ENCODE measurements at places on chromosomes 5 and 9. TPM values are rescaled to one million over a fixed set of nuclear protein-coding genes. Genes with fewer than 3 reads are reported as not detected.
A peak's percentile ranks its signal among the peaks of the same experiment; 100 is the strongest.

Gene ENC1
- polyA plus RNA-seq = 21.3 TPM

DNA sequence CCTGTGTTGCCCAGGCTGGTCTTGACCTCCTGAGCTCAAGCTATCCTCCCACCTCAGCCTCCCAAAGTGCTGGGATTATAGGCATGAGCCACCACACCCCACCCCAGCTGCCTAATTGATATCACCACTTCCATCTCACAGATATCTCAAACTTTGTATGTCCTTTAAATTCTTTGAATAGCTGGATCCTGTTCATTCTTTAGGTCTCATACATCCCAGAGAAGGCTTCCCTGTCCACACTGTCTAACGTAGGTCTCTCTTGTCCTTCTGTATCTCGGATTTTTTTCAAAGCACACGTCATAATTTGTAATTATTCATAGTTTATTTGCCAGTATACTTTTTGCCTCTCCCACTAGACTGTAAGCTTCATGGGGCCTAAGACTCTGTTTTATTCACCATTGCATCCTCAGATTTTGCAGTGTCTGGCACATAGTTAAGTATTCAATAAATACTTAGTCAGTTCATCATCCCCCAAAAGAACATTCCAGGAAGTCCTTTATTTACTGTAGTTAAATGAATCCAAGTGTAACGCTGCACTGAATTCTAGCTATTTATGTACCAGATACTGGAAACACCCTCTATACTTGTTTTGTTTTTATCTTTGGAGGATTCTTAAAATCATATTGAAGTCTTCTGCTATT is 10.5 kb downstream of the ARSK start:
- no peak for DNase-seq

- DNase-seq = no peak
Measured at GRCh38 chr9:107853461-107853860, 363.9 kb upstream of the KLF4 start.

Gene C1QTNF3
- 0.26 TPM for polyA plus RNA-seq

Gene CLINT1
- polyA plus RNA-seq = 92.0 TPM

DNA sequence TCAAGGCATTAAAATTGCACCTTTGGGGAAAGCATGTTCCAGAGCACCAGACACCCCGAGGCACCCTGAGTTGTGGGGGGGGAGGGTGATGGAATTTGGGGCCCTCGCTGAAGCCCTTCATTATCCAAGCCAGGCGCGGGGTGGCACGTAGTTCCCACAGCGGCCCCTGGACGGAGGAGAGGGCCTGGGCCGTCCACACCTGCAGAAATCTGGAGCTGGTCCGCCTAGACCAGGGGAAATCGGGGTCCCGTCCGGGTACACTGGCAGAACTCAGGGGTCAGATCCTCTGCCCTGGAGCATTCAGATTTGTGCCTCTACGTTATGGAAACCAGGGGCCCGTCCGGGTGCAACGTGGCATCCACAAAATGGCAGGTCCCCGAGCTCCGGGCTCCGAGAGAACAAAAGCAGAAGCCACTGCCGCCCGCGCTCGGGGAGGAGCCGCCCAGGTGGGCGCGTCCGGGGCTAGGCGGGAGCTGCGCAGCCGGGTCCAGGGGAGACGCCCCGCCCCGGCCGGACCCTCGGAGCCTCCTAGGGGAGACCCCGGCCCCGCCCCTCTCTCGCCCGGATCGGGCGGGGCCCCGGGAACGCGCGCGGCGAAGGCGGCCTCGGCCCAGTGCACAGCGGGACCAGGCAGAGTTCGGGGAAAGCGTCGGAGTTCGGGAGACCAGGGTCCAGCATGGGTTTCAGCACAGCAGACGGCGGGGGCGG is at the start of gene PLEKHG4B:
Gene PLEKHG4B (plus strand): TSS at position 613 of the 708 bp plus-strand sequence. CDS start 64 bp downstream, at position 677.
- DNase-seq = no peak

GRCh38 chr5:116658141-116658540 is 83.5 kb upstream of the SEMA6A start:
- no peak for DNase-seq

GRCh38 chr5:177402271-177403043 is 2.0 kb upstream of the PFN3 start:
- DNase-seq = peak; percentile 97

Gene SLC36A3
- polyA plus RNA-seq = not detected

DNA sequence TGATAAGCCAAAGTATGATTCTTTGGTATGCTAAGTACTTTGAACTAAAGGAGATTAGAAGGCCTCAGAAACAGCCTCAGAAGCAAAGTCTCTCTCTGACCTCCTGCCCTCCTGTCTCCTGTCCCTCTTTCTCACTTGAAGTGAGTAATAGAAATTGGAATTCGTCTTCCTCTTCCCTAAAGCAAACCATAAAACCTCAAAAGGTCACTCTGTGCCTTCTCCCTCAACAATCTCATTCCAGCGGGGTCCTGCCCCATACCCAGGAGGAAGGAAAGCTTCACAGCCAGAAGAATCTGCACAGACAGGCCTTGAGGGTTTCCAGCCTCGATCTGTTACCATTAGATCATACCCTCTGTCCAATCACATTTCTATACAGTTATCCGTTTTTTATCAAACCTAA is 87.8 kb downstream of the HAPLN1 start:
- peak; percentile 7 for DNase-seq

GRCh38 chr5:95644351-95645042 is 2.1 kb upstream of the RFESD start:
- peak; percentile 68 for DNase-seq

GRCh38 chr5:113524927-113525326 is 11.4 kb downstream of the YTHDC2 start:
- DNase-seq = no peak

- DNase-seq = no peak
Measured at GRCh38 chr9:75184471-75184870, 96.2 kb downstream of the OSTF1 start.

Gene NSA2
- polyA plus RNA-seq = 258 TPM

Gene ELOVL7
- 8.3 TPM for polyA plus RNA-seq

GRCh38 chr5:79850316-79850822 is 140.7 kb downstream of the MTX3 start:
- no peak for DNase-seq

Gene BTNL8
- polyA plus RNA-seq = not detected

- no peak for DNase-seq
Measured at GRCh38 chr5:39131210-39132127, 57.3 kb upstream of the RICTOR start.

GRCh38 chr9:91395553-91396471 is 27.8 kb downstream of the NFIL3 start:
- no peak for DNase-seq

DNA sequence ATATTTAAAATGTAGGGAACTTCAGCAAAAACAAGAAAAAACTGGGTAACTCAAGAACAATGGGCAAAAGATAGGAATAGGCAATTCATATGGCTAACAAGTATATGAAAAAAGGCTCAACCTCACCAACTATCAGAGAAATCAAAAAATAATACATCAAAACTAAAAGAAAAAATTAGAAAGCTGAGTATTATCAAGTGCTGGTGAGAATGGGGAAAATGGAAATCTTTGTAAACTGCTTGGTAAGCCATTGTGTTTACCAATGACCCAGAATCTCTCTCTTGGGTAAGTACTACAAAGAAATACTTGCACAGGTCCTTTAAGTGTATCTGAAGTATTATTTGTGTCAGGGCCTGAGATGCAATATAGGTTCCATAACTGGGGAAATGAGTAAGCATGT is 27.0 kb downstream of the ABHD17B start:
- DNase-seq = no peak

DNA sequence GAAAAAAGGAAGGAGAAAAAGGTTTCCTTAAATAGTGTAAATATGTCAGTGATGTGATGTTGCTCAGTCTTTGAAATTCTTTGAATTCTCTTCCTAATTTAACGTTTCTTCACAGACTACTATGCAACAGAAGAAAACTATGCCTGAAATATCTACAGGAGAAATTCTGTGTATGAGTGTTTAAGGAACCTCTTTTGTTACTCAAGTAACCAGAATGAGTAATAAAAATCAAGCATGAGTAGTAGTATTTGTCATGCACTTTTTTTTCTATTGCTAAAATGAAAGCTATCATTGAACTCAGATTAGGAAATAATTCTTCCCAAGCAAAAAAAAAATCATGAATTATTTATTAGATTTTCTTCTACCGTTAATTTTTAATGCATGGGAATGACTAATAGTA is 20.3 kb upstream of the THG1L start:
- DNase-seq = no peak

GRCh38 chr9:34986540-34987047 is 3.0 kb upstream of the DNAJB5 start:
- DNase-seq = no peak

DNA sequence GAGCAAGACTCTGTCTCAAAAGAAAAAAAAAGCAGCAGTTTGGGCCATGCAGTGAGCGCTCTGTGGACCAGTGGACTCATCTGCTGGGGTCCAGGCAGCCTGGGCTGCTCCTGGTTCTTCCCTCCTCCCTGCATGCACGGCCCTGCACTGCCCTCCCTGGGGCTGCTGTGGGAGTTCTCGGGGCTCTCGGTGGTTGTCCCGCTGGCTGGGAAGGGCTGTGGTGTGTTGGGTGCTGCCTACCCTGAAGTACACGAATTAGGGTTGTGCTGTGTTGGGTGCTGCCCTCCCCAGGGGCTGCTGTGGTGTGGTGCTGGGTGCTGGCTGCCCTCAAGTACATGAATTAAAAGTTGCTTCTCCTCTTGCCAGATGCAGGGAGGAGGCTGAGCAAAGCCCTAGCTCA is 18.3 kb upstream of the CLPTM1L start:
- peak; percentile 28 for DNase-seq

DNA sequence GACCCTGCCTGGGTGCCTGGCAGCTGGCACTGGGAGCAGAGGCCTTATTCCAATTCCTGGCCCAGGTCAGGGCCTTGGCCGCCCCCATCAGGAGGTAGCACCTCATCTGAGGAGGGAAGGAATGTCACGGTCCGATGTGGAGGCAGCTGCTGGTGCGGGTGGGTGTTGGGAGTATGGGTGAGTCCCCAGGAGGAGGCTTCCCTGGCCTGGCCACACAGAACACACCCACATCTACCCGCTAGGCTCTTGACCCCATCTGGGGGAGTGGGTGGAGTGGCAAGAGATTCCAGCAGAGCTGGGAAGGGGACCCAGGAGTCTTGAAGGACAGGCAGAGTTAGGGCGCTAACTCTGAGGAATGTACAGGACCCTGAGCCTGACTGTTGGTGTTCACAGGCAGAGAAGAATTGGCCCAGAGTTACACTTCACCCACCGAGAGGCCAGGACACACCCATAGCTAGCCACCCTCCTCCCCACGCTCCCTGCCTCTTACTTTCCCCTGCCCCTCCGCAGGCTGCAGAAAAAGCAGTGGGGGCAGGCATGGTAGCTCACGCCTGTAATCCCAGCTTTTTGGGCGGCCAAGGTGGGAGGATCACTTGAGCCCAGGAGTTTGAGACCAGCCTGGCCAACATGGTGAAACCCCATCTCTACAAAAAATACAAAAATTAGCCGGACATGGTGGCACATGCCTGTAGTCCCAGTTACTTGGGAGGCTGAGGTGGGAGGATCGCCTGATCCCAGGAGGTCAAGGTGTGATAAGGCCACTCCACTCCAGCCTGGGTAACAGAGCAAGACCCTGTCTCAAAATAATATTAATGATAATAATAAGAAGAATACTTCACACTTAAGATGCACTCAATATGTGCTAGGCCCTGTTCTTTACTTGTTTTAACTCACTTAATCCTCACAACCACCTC is 6.0 kb downstream of the OLFML2A start:
- no peak for DNase-seq

Gene GRXCR2
- polyA plus RNA-seq = not detected

DNA sequence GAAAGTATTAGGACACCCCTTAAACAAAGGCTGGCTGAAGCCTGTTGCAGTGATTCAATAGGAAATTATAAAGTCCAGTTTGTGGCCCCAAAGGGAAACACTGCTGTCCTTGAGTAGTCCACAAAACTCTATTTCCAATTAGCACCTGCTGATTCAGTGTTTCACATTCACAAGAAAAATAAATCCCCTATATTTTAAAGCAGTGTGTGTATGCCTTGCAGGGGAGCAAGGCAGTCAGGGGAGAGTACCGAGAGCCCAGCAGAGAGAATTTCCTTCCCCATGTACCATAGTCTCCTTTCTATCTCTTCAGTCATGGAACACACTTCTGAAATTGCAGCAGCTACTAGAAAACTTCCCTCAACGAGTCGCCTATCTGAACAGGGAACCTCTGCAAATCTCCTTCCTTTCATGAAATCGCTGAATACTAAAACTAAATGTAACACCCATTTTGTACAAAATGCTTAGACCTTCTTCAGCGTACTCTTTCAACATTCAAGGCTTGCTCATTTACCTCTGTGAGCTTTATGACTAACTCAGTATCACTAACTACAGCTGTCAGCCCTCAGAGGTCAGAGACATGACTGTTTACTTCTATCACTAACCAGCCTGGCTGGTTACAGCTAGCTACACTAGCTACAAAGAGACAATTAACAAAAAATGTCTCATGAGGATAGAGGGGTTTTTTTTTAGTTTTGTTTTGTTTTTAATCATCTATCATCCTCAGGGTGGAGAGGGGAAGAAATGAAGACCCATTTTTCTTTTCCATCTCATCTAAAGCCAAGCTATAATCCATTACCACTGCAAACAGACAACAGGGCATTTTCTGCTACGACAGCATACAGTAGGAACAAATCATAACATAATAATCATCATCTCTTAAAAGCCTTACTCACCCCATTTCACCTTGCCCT is 188.7 kb downstream of the EBF1 start:
- no peak for DNase-seq

DNA sequence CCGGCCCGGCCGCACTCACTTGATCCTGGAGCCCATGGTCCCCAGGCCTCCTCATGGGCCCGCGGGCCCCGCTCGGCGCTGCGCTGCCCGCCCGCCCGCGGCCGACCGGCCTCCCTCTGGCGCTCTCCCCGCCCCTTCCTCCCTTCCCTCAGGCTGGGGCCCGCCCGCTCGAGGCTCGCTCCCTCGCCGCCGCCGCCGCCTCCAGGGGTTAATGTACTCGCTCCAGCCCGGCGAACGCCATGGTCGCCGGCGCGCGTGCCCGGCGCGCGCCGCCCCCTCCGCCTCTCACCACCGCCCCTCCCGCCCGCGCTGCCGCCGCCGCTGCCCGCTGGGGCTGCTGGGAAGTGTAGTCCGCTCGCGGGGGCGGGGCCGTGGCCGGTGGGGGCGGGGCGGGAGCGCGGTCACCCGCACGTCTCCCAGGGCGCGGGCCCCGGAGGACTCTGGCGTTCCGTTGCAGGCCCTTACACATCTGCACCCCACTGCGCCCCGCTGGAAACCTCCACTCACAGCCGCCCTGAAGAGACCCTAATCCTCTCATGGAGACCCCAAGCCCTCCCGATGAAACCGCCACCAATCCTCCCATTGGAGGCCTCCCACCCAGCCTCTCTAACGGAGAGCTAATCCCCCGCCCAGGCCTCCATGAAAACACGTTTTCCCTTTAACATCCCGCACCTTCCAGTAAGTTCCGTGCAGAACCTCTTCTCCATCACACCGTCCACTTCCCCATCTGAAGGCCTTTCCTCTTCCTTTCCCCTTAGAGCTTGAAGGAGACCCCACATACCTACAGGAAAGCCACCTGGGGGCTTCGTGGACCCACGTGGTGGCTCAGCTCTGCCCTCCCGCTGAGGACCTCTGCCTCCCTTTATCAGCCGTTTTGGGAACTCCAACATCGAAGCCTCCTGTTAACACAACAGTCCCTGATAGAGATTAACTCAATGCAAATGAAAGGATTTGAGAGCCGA is at the start of gene DENND1A:
Gene DENND1A (minus strand): TSS at position 257 of the 962 bp plus-strand sequence. CDS start 221 bp downstream, at position 36.
- DNase-seq = peak; percentile 93

Measured in A549 (cell line).